ENCODE measurements at places on chromosomes 1 and 21. TPM values are rescaled to one million over a fixed set of nuclear protein-coding genes. Genes with fewer than 3 reads are reported as not detected.
A peak's percentile ranks its signal among the peaks of the same experiment; 100 is the strongest.

DNA sequence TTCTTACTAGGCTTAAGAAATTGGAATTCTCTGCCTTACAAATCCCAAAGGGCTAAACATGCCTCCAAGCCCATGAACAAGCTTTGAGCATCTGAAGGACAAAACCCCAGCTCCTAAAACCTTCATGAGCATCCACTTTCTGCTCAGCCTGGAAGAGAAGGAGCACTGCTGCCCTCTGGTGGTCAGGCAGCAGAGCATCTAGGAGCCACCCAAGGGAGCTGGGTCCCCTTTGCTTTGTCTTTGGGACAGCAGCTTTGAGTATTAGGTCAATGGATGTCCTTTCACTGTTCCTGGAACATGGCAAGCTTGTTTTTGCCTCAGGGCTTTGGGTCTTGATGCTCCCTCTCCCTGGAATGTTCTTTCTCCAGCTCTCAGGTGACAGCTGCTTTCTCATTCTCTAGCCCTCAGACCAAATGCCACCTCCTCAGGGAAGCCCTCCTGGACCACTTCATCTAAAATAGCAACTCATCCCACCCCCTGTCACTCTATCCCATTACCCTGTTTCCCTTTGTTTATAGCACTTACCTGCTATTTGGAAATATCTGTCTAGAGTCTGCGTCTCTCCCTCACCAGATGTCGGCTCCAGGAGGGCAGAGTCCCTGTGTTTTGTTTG is 25.7 kb downstream of the RAB7B start:
- no peak overlapping the region for H3K27ac ChIP-seq
- H3K4me1 ChIP-seq, result no peaks in the 10 kb centered on the region
- peak; percentile 83 for DNase-seq
- no peak overlapping the region for H3K4me3 ChIP-seq
- H3K36me3 ChIP-seq, result no peaks in the 10 kb centered on the region

Gene PLPPR4
- total RNA-seq, result 2.3 TPM

Gene CD1C
- not detected for total RNA-seq

Gene MPZL1
- total RNA-seq, result 85.1 TPM

Gene LCE2A
- not detected for total RNA-seq

Data from GM23338 (cell line).